ENCODE measurements at places on chromosomes 13 and 19.

- DNase-seq = peak; percentile 69
Measured at GRCh38 chr19:48858984-48859710, 9.3 kb downstream of the PLEKHA4 start.

DNA sequence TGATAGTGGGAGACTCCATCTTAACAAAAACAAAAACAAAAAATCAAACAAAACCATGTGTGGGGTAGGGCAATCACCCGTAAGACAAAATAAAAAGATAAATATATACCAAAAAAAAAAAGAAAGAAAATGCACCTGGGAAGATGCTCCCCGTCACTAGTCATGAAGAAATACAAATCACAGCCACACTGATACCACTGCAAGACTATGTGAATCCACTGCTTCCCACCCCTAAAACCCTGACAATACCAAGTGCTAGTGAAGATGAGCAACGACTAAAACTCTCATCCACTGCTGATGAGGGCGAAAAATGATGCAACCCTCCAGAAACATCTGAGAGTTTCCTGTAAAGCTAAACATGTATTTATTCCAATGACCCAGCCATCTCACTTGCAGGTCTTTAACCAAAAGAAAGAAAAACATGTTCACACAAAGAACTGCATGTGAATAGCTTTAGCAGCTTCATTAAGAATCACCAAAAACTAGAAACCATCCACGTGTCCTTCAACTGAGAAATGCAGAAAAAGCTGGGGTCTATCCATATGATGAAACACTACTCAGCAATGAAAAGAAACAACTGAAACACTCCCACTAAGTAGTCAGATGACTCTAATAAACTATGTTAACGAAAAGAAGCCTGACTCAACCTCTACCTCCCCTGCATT is 31.7 kb downstream of the BRD4 start:
- DNase-seq = no peak

- DNase-seq = no peak
Measured at GRCh38 chr19:36092566-36092965, 18.4 kb upstream of the OVOL3 start.

- DNase-seq = no peak
Measured at GRCh38 chr19:19155495-19156219, 14.4 kb downstream of the MEF2B start.

GRCh38 chr13:55155046-55155445 is 1985.7 kb upstream of the PRR20A start:
- DNase-seq = no peak

DNA sequence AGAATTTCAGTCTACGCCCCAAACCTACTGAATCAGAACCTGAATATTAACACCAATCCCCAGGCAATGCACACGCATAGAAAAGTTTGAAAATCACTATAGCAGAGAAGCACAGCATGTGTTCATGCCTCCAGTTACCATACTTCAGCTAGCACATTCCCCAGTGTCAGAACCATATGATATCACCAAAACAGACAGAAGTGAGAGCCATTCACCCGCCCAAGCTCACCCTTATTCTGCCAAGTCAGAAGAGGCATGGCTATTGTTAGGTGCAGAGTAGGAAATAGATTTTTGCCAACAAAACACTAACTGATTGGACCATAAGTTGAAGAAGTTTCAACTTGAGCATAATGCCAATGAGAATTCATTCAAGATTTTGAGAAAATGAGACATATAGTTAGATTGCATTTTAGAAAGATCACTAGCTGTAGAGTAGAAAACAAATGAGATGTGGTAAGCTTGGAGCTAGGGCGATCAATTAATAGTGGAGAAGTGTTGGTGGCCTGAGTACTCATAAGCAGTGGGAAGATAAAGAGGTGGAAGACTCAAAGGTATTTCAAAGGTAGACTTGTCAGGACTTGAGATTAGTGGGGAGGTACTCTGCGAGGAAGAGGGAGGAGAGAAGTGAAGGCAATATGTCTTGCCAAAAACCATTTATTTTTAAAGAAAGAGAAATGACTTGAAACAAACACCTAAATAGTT is 492.4 kb downstream of the SUCLA2 start:
- no peak for DNase-seq

GRCh38 chr19:50460161-50460765 is 16.0 kb upstream of the EMC10 start:
- no peak for DNase-seq

GRCh38 chr13:42395086-42395821 is 123.3 kb downstream of the AKAP11 start:
- no peak for DNase-seq

DNA sequence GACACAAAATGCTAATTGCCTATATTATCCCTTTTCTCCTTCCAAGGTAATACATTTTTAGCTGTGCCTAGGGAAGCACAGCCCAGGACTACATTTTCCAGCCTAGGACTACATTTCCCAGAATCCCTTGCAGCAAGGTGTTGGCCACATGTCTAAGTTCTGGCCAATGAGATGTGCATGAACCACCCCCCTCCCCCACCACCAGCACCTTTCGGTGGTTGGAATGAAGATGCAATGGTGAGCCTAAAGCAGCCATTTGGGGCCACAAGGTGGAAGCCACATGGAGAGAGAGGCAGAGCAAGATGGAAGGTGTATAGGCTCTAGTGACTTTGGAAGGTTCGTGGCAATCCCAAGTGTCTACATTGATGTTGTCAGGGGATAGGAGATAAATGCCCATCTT is 16.2 kb downstream of the UNC13A start:
- no peak for DNase-seq

DNA sequence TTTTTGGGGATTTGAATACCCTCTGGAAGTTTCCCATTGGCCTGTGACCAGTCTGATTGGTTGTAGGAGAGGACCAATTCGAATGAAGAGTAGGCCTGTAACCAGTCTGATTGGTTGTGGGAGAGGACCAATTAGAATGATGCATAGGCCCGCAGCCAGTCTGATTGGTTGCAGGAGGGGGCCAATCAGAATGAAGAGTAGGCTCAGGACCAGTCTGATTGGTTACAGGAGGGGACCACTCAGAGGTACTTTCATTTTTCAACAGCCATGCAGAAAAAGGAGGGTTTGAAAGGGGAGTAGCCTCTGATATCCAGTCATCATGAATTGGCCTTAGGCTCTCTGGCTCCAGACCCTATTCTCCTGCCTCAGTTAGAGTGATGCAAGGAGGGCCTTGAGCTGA is 30.4 kb upstream of the SLC1A5 start:
- peak; percentile 39 for DNase-seq

GRCh38 chr13:55893540-55893939 is 1247.2 kb upstream of the PRR20A start:
- no peak for DNase-seq

- DNase-seq = no peak
Measured at GRCh38 chr13:106350208-106350607, 185.3 kb downstream of the EFNB2 start.

GRCh38 chr13:44795176-44795575 is 194.1 kb downstream of the NUFIP1 start:
- no peak for DNase-seq

GRCh38 chr19:13926715-13927114 is 11.5 kb downstream of the PODNL1 start:
- DNase-seq = no peak

- DNase-seq = no peak
Measured at GRCh38 chr13:66659701-66660467, 570.3 kb downstream of the PCDH9 start.

- DNase-seq = no peak
Measured at GRCh38 chr13:69769608-69770007, 338.0 kb upstream of the ATXN8OS start.

GRCh38 chr13:48410199-48410598 is 2.7 kb downstream of the LPAR6 start:
- DNase-seq = no peak

- no peak for DNase-seq
Measured at GRCh38 chr13:49681842-49682435, 9.3 kb downstream of the EBPL start.

DNA sequence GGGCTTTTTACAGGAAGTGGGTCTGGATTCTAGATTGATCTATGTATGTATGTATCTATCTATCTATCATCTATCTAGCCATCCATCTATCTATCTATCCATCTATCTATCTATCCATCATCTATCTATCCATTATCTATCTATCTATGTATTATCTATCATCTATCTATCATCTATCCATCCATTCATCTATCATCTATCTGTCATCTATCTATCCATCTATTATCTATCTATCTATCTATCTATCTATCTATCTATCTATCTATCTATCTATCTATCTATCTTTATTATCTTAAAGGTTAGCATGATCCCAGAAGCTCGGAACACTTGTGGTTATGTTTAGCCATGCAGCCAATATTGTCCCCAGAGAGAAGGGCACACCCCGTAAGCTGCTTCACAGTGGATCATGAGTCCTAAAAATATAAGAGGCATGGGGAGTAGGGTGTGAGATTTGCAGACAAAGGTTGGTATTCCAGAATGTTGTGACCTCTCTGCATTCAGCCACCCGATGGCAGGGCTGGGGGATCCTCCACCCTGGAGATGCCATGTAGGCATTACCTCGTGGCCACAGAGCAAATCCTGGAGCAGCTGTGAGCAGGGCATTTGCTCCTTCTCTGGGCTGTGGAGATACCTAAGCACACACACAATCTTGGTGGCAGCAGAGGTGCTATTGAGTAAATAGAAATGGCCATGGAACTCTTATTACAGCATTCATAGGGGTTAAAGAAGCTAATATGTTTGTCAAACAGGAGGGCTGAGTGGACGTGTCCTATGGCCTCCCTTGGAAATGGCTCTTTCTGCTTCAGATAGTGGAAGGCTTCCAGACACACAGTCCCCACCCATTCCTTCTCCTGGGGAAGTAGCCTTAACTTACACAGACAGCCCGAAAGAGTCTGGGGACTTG is 310.0 kb upstream of the TSHZ3 start:
- no peak for DNase-seq

DNA sequence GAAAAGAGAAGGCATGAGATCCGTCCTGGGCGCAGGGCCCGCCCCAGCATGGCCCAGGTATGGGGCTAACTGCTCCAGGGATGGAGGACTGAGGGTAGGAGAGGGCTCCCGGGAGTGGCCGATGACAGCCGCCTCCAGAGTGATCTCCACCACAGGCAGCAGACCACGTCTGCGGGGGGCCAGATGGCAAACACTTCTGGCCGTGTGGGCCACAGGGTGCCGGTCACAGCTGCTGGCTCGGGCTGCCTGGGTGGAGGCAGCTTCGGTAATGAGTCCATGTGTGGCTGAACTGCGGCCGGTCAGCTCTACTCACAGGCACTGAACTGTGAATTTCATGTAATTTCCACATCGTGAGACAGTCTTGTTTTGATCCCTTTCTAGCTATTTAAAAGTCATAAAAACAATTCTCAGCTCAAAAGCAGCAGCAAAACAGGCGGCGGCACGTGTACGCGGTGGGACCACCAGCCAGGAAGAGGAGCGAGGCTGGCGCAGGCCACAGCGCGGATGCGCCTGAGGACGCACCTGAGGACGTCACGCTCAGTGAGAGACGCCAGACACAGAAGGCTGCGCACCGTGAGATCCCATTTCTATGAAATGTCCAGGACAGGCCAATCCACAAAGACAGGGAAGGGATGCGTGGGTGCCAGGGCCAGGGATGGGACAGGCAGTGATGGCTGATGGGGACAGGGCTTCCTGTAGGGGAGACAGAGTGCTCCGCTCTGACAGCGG is 4.0 kb downstream of the LSM7 start:
- DNase-seq = no peak

GRCh38 chr19:11197291-11198174 is at the start of gene KANK2:
Gene KANK2, minus strand, starts transcription at chr19:11197545. Its CDS starts 3,034 bp downstream, at chr19:11194511.
- DNase-seq = peak; percentile 51

DNA sequence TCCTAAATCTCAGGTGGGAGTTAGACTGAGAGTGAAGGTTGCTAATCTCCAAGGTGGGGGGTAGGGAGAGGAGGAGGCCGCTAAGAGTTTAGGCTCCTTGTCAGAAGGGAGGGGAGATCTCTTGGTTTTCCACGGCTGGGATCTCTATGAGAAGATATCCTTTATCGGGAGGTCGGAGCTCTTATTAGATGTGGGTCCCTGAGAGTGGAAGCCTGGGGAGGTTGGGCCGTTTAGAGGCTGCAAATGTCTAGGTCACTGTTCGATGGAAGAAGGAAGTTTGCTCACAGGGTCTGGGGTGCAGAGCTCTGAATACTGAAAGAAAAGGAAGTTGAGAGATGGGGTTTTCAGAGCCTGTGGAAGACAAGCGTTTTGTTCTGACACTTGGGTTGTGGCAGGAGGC is 3.8 kb downstream of the MYADM start:
- DNase-seq = no peak

- DNase-seq = no peak
Measured at GRCh38 chr13:25848812-25849745, 202.7 kb downstream of the SHISA2 start.

DNA sequence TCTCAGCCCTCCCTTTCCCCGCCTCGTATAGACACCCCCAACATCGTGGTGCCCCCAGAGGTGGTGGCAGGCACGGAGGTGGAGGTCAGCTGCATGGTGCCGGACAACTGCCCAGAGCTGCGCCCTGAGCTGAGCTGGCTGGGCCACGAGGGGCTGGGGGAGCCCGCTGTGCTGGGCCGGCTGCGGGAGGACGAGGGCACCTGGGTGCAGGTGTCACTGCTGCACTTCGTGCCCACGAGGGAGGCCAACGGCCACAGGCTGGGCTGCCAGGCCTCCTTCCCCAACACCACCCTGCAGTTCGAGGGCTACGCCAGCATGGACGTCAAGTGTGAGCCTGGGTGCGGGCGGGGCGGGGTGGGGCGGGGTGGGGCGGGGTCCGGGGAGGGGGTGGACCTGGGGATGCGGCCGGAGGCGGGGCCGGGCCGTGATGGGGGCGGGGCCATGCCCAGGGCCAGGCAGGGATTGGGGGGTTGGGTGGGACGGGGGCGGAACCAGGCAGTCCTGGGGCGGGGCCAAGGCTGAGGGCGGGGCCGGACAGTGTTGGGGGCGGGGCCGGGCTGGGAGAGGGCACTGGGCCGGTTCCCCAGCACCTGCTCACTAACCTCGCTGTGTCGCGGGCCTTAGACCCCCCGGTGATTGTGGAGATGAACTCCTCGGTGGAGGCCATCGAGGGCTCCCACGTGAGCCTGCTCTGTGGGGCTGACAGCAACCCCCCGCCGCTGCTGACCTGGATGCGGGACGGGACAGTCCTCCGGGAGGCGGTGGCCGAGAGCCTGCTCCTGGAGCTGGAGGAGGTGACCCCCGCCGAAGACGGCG is 7.8 kb downstream of the MAG start:
- no peak for DNase-seq

DNA sequence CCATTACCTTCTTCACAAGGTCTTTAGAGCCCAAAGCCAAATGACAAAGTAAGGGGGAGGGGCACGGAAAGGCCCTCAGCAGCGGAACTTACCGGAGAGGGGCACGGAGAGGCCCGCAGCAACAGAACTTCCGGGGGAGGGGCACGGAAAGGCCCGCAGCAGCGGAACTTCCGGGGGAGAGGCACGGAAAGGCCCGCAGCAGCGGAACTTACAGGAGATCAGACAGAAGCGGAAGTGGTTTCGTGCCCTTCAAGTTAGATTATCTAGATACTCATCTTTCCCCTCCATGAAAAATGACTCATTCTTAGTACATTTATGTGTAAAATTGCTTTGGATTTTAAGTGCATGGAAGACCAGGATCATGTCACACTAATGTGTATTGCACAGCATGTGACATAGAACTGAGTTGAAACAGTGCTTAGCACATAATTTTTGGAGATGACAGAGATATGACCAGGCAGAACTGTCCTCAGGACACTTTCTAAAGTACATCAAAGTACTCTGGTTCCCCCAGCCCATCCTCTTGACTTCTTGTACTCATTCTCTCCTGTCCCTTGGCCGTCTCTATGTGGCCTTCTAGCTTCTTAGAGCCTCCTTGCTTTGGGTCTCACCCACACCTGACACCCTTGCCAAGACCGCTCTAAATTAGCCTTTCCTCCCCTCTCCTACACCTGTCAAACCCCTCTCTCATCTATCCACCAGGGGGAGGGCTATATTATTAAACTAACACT is 25.7 kb upstream of the TPTE2 start:
- DNase-seq = peak; percentile 63
